ENCODE measurements at places on chromosomes 3 and 15.
A peak's percentile ranks its signal among the peaks of the same experiment; 100 is the strongest.

DNA sequence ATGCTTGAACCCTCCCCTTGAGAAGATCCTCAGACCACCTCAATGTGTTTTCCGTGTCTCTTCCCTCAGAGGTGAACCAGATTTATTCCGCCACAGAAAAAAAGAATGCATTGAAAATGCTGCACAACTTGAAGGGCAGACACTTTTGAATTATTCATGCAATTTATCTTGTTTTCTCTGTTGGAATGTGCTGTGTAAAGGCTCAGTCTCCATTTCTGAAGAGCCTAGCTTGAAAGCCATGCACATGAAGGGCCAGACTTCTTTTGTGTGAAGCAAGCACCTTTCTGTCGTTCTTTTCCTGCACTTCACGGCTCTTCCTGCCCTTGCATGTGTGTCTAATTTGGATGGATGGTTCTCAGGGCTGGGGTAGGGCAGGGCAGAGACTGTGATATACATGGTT lies 79.0 kb upstream of the ATP13A5 start:
- no peak for DNase-seq

GRCh38 chr15:72033711-72034110 lies 84.2 kb downstream of the MYO9A start:
- DNase-seq, result no peak

DNA sequence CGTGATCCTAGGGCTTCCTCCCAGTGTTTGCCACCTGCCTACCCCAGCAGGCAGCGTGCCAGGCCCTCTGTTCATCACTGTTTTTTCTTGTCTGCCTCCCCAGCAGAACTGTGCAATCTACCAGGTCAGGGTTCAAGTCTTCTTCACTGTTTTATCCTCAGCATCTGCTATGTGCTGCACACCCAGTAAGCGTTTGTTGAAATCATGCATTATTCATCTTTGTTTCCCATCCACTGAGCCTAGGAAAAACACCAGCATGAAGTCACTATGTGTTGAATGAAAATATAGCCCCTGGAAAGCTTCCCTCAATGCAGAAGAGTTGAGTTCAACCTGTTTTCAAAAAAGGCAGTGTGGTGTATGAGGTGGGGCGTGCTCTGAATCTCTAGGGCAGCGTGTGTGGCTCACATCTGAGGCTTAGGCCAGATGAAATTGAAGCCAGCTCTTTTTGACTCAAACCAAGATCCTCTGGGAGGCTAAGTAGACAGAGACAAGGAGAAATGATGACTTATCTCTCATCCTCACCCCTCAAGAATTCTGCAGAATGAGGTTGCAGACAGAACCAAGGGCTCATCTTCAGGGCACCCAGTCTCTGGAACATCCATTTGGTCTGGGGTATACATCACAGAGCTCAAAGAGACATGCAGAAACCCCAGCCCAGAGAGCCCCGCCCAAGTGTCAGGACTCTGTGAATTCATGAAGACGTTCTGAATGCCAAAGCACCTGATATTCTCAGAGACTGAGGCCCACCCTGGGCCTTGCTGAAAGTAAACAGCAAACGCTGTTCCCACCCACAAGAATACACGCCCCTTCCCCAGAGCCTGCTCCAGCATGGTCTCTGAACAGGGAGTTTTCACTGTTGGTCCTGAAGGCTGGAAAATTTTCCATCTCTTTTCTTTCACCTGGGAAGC lies 5.7 kb upstream of the CAV3 start:
- DNase-seq, result no peak

DNA sequence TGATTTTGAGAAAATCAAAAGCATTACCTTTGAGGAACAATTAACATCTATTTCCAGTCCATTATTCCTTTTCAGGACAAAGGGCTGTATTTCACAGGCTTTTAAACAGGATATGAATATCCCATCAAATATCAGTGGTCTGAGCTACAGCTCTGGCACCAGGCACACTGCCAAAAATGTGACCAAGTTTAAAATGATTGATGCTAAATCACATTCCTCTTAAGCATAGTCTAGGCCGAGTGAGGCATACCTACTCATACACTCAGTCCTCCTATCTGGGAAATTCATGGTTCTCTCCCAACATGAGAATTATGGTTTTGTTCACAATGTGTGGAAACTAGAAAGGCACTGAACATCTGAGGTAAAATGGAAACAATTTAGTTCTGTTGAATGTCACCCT lies 683.5 kb downstream of the TUSC7 start:
- no peak for DNase-seq

DNA sequence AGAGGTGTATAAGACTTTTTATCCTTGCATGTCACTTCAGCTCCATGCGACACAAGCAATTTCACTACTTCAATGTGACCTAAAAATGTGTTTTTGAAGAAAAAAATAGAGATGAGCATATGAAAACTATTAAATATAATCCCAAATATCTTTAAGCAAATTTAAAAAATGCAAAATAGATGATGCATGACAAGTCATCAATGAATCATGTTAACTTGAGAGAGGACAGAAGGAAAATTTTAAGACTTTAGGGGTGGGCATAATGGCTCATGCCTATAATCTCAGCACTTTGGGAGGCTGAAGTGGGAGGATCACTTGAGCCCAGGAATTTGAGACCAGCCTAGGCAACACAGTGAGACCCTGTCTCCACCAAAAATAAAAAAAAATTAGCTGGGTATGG lies 73.3 kb downstream of the ANKRD28 start:
- no peak for DNase-seq

DNA sequence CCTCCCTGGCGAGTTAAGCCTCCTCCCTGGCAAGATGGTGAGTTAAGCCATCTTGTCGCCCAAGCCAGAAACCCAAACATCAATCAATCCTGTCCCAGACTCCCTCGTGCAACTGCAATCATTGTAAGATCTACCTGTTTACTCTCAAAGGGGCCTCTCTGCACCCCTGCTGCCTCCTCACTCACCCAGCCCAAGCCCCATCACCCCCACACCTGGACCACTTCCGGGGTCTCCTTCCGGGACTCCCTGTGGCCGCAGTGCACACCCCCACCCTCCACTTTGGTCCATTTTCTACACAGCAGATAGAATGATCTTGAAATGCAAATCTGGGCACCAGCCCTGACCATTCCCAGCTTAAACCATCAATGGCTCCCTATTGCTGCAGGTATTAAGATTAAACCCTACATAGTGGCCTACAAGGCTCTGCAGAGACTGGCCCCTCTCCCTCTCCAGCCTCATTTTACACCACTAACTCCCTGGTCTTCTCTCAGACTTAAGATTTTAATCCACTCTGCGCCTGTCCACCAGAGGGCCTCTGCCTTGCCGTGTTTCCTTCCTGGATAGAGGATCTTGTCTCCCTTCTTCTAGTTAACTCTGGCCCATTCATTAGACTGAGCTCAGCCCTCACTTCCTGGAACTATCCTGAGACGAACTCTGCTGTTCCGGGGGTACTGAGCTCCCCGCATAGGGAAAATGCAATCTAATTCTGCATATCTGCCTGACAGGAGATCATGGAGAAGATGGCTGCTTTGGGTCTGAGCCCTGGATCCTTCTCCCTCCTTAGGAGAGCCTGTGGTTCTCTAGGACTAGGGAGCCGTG lies 41.9 kb upstream of the SLC6A1 start:
- DNase-seq, result no peak

- DNase-seq, result no peak
Measured at GRCh38 chr3:187641320-187642016, 28.7 kb downstream of the SST start.

DNA sequence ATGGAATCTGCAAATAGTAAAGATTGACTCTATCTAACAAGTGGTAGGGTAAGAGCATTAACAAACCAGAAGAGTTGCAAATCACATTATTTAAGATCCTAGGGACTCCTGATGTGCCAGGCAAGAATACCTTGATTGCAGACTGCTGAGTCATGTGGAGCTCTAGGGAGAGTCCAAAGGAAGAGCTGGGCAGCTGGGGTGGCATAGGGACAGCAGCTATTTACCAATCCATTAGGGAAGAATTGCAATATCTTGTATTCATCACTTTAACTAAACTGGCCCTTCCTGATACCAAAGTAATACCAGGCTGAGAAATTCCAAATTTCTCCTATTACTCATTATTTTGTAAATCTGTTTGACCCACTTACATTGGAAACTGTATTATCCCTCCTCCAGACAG lies 52.2 kb upstream of the ACP3 start:
- DNase-seq, result no peak

GRCh38 chr3:45139372-45140140 lies 6.6 kb downstream of the CDCP1 start:
- no peak for DNase-seq

DNA sequence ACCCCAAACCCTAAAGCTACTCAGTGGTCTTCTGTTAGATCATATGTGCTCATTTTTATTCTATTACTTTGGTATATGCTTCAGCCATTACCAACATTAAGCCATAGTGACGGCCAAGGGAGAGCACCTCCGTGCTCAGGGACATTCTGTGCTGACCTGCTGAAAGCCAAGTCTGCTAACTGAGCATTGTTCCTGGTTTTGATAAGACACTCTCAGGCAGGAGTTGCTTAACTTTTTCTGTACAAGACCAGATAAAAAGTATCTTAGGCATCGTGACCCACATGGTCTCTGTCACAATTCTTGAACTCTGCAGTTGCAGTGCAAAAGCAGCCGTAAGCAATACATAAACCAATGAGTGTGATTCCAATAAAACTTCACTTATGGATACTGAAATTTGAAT lies 100.6 kb downstream of the KLHL25 start:
- DNase-seq, result no peak

GRCh38 chr15:81265944-81266775 lies 57.8 kb downstream of the STARD5 start:
- peak; percentile 88 for DNase-seq

GRCh38 chr3:85960793-85961192 lies 1002.0 kb downstream of the CADM2 start:
- no peak for DNase-seq

- DNase-seq, result no peak
Measured at GRCh38 chr3:37161351-37161750, 13.0 kb downstream of the LRRFIP2 start.

GRCh38 chr3:68207327-68207726 lies 552.9 kb upstream of the SUCLG2 start:
- DNase-seq, result no peak

DNA sequence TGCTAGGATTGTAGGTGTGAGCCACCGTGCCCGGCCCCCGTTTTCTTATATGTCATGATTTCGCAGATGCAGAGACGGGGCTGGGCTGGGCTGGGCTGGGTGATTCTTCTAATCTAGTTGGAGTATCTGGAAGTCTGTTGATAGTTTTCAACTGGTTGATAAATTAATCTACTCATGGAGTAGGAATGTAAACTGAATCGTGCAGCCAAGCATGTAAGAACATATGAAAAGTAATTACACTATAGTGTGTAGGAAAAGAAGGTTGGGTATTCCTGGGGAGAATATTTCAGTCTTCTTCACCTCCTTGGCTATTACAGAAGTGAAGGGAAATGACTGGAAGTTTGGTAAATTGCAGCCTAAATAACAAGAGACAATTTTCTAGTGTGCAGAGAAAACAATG lies 82.6 kb upstream of the MAGI1 start:
- DNase-seq, result no peak

All from activated CD4-positive, alpha-beta T cell treated with anti-CD3 and anti-CD28 coated beads, Interleukin-2, Interleukin-4, amounts not matched to agents 100 ng/mL and 50 ng/mL, durations not matched to agents 16 hours and 8 hours (primary cell).